ENCODE measurements at places on chromosomes 5 and 9.

GRCh38 chr9:106405871-106406435 is 457.0 kb upstream of the ZNF462 start:
- DNase-seq = no peak

DNA sequence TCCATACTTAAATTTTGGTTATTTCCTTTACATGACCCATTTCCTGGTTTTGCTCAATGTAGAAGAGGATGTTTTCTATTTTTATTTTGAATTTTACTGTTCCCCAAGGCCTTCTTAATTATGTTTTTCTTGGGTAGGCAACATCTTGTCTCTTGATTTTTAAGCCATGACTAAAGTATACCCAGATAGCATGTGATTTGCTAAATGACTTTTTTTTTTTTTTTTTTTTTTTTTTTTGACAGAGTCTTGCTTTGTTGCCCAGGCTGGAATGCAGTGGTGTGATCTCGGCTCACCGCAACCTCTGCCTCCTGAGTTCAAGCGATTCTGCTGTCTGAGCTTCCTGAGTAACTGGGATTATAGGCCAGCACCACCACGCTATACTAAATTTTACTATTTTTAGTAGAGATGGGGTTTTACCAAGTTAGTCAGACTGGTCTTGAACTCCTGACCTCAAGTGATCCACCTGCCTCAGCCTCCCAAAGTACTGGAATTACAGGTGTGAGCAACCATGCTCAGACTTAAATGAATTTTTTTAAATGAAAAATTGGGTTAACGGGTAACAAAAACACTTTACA is 198.6 kb upstream of the DAB2 start:
- DNase-seq = no peak

- DNase-seq = no peak
These were observed 55.4 kb downstream of the FXN start for GRCh38 chr9:69090946-69091345.

GRCh38 chr9:113588936-113589335 is 125.4 kb downstream of the RGS3 start:
- DNase-seq = no peak

- DNase-seq = no peak
These were observed 27.9 kb upstream of the GALNT10 start for GRCh38 chr5:154162539-154163151.

GRCh38 chr5:115774684-115775083 is 41.8 kb downstream of the CDO1 start:
- DNase-seq = no peak

All from NCI-H1048 (cell line).